ENCODE measurements at places on chromosomes 1 and 21.
A peak's percentile ranks its signal among the peaks of the same experiment; 100 is the strongest.

DNA sequence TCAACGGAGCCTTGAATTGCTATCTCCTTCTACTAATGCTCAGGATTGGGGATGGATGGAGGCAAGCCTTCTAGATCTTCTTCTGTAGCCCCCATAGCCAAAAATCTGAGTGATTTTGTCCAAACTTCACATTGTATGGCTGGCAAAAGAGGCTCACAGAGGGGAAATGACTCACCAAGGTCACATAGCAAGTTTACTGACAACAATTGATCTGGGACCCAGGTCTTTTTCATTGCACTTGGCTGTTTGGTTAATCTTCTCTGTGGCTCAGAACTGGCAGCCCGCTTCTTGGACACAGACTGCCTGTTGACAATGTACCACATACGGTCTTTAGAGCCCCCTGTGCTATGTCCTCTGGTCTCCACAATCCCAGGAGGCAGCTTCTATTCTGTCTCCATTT, 3.0 kb upstream of the LACTBL1 start:
- no peak for DNase-seq

DNA sequence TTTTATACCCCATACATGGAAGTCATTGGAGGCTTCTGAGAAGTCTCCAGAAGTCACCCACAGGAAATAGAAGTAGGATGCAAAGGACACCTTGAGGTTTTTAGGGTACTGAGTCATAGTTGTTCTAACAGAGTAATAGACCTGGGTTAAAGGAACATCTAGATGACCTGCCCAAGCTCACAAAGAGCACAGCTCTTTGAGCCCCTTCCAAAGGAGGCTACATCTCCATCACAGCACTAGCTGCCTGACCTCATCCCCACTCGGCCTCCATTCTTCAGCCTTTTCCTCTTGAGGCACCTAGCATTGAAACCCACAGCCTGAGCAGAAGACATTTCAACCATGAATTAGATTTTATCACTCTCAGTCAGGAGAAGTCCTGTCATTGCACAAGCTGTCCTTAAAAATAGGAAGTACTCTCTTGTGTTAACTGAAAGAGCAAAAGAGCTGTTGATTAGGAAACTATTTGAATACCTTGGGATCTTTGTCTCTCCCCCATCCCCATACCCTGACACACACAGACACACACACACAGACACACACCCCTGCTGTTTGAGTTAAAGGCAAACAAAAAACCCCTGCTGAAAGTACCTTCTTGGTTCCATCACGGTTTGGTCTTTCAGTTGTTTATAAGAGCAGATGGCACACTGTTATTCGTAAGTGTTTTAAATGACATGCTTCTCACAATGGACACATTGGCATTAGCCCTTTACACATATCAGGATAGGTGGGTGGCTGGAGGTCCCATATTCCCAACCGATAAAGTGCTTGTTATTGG, 22.2 kb downstream of the MKNK1 start:
- DNase-seq = no peak

GRCh38 chr21:45064618-45065399, 9.6 kb upstream of the ADARB1 start:
- no peak for DNase-seq

- DNase-seq = no peak
Measured at GRCh38 chr1:61925591-61926298, 183.5 kb downstream of the PATJ start.

DNA sequence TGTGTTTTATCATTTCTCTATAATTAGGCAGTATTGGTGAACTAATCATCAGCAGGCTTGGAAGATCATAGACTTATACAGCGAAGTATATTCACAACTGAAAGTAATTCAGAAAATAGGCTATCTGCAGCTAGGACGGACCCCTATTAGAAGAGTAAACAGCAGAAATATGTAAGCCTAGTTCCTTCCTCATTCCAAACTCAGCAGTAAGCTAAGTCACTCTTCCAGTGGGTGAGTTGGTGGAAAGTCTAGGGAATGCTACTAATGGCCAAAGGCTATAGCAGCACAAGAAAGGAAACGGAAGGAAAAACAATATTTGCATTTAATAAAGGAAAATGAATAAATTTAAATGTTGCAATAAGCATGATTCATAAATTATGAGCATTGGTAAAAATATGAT, 918.1 kb upstream of the TMPRSS15 start:
- no peak for DNase-seq

DNA sequence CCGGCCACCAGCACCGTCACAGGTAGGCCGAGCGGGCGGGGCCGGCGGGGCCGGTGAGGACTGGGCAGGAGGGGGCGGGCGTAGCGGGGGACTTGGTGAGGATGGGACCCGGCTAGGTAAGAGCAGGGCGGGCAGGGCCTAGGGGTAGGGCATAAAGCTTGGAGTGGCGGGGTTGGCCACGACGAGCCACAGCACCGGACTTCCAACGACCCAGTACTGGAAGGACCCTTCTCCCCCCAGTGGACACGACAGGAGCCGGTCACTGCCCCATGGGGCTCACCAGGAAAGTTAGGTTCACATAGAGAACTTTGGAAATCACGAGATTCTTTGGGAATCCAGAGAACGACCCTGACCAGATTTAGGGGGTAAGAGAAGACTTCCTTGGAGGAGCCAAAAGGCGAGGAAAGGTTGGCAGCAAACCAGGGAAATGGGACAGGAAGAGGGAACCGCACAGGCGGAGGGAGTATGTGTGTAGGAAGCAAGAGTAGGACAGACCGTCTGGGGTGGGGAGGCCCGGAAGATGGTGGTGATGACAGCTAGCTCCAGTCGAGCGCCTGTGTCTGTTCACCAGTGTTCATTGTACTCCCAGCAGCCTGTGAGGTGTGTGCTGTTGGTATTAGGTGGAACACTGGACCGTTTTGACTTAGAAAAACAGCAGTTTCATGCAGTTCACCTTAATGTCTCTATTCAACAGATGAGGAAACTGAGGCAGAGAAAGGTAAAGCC, 20.4 kb downstream of the ZNF362 start:
- DNase-seq = no peak

DNA sequence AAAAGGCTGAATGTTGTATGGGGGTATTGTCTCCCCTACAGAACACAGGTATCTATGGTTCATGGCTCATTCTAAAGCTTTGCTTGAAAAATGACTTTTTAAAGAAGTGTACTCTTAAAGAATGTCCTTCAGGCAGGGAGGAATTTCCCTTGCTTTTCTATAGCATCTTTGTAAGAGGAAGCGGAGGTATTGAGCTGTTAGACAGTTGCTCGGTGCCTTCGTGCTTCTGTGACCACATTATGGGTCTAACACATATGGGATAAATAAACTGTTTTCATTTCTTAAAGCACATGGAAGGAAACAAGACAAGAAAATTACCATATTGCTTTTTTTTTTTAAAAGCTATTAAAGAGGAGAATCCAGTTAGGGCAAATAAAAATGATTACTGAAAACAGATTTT, 182.9 kb downstream of the NTNG1 start:
- DNase-seq = no peak

- no peak for DNase-seq
Measured at GRCh38 chr1:184356891-184357290, 29.9 kb upstream of the C1orf21 start.

DNA sequence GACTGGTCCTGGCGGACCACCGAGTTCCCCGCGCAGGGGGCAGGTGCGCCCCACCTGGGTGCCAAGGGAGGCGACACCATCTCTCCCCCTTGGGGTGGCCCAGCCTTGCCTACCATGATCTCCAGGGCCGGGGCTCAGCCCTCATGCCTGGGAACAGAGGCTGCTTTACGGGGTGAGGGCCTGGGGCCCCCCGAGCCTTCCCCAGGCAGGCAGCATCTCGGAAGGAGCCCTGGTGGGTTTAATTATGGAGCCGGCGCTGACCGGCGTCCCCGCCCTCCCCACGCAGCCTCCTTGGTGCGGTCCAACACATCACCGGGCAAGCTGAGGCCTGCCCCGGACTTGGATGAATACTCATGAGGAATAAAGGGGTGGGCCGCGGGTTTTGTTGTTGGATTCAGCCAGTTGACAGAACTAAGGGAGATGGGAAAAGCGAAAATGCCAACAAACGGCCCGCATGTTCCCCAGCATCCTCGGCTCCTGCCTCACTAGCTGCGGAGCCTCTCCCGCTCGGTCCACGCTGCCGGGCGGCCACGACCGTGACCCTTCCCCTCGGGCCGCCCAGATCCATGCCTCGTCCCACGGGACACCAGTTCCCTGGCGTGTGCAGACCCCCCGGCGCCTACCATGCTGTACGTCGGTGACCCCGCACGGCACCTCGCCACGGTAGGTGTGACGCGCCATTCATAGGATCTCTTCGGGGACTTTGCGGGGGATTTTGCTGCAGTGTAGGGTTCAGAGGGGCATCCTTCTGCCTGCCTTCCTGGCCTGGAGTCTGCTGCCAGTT, 38.2 kb downstream of the TP73 start:
- no peak for DNase-seq

DNA sequence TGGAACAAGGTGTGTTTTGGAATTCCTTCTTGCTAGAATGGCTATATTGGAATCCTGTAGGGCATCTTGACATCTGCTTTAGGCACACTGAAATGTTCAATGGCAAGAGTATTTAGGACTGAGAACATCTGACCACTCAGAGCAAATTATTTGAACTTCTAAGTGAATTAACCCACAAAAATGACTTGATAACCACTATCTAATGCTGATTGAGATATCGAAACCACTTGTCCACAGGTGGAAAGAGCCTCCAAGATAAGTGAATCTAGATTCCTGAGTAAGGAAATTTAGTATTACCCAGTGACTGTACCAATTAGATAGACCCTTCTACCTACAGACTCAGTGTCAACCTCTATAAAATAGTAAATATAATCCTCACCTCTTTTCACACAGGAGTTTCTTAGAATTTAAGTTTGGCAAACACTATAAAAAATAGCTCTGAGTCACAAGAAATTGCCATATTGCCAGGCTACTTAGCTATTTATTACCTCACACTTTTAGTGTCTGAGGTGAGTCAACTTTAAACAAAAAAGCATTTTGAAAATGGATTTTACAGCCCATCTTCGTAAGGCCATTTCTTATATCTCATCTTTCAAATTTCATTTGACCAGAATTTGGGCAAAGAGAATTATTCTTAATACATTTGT, 421.8 kb downstream of the PTBP2 start:
- no peak for DNase-seq

DNA sequence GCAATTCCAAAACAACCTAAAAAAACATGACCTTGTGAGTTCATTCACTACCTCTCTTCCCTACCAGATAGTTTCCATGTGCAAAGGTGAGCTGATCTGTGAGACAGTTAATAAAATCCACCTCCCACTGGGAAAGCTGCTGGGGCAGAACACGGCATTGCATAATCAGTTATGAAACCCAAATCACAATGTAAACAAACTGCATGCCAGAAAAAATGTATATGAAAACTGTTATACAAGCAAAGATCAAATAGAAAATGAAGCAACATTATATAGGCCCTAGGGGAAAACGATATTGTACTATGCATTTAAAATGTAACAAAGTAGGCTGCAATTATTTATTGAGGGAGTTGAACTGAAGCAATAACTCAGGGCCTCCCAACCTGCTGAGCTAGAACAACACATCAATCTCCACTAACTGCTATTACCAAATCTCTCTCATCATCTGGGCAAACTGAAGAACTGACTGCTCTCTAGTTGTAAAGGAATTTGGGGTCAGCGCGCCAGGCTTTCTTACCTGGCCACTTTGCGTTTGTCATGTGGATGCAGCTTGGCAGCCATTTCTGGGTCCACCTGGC, 31.0 kb downstream of the TRIT1 start:
- DNase-seq = no peak

- DNase-seq = no peak
Measured at GRCh38 chr1:153122831-153123421, 9.6 kb upstream of the SPRR2F start.

- DNase-seq = no peak
Measured at GRCh38 chr1:54499360-54500106, 48.5 kb upstream of the ACOT11 start.

DNA sequence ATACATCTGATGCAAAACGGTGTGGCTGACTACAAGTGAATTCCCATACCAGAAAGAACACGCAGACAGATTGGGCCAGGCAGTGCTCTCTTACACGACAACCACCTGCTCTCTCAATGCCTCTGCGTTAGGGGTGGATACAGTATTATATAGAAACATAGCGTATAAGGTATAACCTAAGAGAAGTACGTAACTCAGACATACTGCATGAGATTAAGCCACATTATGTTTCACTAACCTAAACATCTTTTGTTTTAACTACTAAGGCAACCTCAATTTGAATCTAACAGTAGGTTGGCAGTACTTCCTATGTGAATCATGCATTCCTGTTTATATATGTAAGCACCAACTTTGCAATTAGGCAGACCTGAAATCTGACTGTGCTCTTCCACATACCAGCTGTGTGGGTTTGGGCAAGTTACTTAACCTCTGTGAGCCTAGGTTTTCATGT, 58.1 kb upstream of the COA6 start:
- DNase-seq = no peak

- DNase-seq = peak; percentile 14
Measured at GRCh38 chr1:169546087-169546995, 39.9 kb downstream of the F5 start.

- DNase-seq = no peak
Measured at GRCh38 chr1:30807318-30808066, 49.9 kb upstream of the LAPTM5 start.

DNA sequence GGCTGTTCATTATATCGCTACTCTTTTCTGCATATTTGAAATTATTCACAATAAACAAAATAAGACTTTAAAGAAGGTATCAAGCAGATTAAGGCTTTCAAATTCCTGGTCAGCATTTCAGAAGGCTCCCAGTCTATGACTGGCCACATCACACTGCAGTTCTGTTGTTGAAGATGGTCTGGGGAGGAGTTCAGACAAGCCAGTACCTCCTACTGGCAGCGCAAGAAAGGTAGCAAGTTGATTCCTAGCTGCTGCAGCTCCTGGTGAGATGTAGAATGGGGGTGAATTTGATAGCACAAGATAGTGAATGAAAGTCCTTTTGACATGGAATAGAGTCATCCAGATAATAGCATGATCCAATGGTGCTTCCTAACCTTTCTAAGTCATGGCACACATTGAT, 88.2 kb upstream of the BEND5 start:
- DNase-seq = no peak

GRCh38 chr1:175757381-175758015, 14.1 kb upstream of the TNR start:
- no peak for DNase-seq

DNA sequence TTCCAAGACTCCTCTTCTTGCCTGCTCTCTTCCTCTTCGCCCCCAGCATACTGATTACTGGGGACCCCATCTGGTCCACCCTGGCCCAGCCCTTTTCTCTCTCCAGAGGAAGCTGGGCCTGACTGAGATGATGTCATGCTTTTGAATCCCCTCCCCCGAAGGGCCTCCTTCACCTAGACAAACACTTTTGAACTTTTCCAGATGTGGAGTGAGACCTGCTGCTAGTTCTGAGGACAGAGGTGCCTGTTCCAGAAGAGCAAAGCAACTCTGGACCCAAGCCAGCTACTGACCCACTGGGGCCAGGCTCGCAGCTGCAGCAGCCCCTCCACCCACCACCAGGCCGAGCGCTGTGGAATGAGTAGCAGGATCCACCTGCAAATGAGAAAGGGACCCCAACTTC, 8.4 kb downstream of the CD34 start:
- DNase-seq = no peak

GRCh38 chr1:174743654-174744561, 255.8 kb upstream of the CACYBP start:
- DNase-seq = no peak
